ENCODE measurements at places on chromosomes 11 and 22. TPM values are rescaled to one million over a fixed set of nuclear protein-coding genes. Genes with fewer than 3 reads are reported as not detected.

Gene TPBGL
- total RNA-seq = not detected

Gene RTN4R
- 0.69 TPM for total RNA-seq

Gene C11orf98
- 72.4 TPM for total RNA-seq

Gene APLNR
- total RNA-seq = not detected

Gene CABP7
- total RNA-seq = not detected

Gene OR6T1
- total RNA-seq = not detected

Gene C22orf15
- not detected for total RNA-seq

Gene DDTL
- 0.60 TPM for total RNA-seq

Gene ARHGAP8
- total RNA-seq = not detected

Gene HEPN1
- not detected for total RNA-seq

Gene MFRP
- total RNA-seq = 0.07 TPM

Data from mammary microvascular endothelial cell (primary cell).